ENCODE measurements at places on chromosomes 11 and 22.

GRCh38 chr11:119816660-119817059, 87.7 kb upstream of the NECTIN1 start:
- DNase-seq: no peak

DNA sequence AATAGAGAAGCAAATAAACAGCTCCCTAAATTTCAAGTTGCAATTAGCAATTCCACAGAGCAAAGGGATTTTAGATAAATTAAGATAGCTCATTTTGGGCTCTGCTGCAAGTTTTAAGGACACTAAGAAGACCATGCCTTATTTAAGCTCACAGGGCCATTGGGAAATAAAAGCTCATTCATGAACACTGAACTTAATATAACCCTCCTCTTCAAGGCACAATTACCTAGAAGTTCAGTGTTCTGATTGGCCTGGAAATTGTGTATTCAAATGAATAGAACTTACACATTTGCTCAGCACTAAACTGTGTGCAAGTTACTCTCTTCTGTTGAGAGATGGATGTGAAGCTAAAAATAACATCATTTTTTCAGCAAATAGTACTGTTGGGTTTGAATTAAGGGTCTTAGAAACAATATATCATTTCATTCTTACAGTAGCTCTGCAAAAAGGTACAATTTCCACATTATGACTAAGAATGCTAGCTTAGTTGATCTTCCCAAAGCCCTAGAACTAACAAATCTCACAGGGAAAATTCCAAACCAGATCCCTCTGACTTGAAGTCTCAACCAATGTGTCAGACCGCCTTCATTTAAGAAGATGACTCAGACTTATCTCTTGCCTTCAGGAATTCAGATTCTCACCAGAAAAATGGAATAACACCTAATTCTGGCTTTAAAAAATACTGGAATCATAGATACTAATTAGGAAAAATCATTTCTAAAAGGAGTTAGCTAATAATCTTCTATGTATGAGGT, 87.4 kb upstream of the LRRC55 start:
- no peak for DNase-seq

GRCh38 chr11:66922551-66922950, 35.6 kb downstream of the PC start:
- DNase-seq: no peak

GRCh38 chr11:102773386-102773785, 7.0 kb downstream of the MMP10 start:
- DNase-seq: no peak

- DNase-seq: no peak
Observed at GRCh38 chr11:79062814-79063762, 377.7 kb downstream of the TENM4 start.

DNA sequence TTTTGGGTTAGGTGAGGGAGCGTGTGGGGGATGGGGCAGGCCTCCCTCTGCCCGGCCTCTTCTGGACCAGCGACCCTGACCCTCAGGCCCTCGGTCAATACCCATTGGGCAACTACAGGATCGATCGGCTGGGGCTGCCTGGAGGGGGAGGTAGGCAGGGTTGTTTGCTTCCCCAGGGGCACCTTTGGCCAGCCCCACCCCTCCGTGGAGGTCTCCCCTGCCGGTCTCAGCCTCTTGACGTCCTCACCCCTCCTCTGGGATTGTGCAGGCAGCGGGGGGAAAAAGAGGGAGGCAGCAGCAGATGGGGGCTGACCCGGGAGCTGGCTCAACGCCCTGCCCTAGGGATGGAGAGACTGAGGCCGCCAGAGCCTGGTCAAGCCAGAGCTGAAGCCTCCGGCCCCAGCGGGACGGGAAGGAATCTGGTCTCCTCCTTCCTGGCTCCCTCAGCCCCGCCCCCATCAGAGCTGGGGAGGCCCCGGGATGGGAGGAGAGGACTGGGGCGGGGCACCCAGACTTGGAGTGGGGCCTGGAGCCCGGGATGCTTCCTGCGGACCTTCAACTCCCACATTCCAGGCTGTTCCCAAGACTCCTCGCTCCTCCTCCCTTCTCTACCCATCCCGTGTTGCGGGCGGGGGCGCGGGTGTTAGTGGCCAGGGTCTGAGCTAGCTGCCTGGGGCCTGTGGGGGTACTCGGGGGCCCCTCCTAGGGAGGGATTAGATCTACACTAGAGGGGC, 14.4 kb upstream of the CDC42EP1 start:
- DNase-seq: no peak

DNA sequence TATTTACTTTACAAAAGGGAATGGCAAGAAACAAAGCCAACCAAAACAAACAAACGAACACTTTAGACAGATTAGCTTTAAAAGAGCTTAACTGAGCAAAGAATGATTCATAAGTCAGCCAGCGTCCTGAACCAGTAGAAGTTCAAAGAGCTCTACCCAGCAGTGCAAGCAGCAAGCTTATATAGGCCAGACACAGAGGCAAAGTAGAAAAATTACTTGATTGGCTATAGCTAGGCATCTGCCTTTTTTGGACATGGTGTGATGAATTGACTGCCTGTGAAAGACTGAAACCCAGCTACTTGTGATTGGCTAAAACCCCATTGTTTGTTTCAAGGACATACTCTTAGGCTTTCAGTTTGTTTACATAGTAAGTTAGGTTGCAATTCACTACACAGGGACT, 2120.0 kb upstream of the RAG2 start:
- no peak for DNase-seq

- DNase-seq: no peak
Observed at GRCh38 chr22:29391546-29391945, 3.2 kb upstream of the AP1B1 start.

GRCh38 chr11:122197066-122197987, 81.3 kb upstream of the BLID start:
- DNase-seq: no peak

DNA sequence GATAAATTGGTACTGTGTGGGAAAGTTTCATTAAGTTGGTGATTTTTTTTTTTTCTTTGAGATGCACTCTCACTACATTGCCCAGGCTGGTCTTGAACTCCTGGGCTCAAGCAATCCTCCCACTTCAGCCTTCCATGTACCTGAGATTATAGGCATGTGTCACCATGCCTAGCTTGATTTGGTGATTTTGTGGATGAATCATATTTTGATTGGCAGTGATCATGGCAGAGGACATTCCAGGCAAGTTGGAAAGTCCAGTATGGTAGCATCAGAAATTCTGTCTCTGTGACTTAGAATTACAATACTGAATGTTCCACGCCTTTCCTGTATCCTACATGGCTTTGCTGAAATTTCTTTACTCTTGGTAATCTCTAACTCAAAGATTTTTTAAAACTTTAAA, 49.4 kb downstream of the HORMAD2 start:
- DNase-seq: no peak

DNA sequence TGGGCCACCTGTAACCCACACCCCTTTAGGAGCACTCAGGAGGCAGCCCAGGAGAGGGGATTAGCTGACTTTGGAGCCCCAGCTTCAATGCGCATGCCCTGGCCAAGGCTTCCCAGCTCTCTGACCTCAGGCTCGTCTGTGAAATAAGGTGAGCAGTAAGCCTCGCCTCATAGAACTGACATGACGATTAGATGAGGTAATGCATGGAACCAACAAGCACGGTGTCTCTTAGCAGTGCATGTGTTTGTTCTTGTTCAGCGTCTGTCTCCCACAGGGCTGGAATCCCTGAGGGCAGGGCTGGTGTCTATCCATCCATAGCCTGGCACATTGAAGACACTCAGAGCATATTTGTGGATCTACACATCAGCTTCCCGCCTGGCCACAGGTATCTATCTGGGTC, 415.4 kb downstream of the MN1 start:
- no peak for DNase-seq

DNA sequence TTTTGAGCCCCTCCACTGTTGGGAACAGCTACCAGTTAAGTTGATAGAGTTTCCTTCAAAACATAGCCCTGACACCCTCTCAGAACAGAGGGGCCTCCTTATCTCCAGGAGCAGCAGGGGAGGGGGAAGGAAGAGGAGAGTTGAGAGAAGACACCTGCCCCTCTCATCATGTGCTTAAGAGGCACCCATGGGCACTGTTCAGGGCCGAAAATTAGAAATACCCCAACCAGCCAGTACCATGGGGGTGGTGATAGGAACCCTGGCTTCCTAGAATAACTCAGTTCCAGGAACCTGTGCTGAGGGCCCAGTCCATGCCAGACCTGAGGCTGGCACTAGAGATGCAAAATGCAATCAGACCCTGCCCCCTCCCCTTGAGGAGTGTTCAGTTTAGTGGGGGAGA, 9.3 kb upstream of the GDPD5 start:
- no peak for DNase-seq

DNA sequence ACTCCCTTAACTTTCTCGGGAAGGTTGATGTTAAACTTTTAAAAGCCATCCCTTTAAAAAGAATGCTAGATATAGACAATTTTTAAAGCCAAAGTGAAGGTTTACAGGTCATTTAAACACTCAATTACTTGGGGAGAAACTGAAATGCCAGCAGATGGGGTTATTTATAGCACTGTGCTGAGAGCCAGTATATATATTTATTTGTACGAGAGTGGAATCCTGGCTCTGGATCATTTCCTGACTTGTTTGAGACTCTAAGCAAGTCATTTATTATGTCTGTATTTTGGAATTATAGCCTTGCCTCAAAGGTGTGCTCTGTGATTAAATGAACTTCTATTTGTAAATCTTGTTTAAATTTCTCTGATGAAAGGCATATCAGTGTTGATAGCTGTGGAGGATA, 6.8 kb upstream of the ZBED5 start:
- DNase-seq: no peak

All from activated CD8-positive, alpha-beta memory T cell treated with anti-CD3 and anti-CD28 coated beads, Interleukin-2, amount 50 U/mL, for 4 hours (primary cell).